ENCODE measurements at places on chromosomes 3 and 15. TPM values are rescaled to one million over a fixed set of nuclear protein-coding genes. Genes with fewer than 3 reads are reported as not detected.

Gene STRA6
- not detected for total RNA-seq

DNA sequence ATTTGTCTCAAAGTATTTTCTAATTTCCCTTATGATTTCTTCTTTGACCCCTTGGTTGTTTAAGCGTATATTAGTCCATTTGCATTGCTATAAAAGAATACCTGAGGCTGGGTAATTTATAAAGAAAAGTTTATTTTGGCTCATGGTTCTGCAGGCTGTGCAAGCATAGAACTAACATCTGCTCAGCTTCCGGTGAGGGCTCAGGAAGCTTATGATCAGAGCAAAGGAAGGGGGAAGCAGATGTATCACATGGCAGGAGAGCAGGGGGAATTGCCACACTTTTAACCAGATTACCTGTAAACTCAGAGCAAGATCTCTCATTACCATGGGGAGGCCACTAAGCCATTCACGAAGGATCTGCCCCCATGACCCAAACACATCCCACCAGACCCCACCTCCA is 148.2 kb downstream of the PDE8A start:
- no peak for DNase-seq

GRCh38 chr3:119279584-119280243 is 14.5 kb upstream of the ARHGAP31 start:
- no peak for DNase-seq

Gene KBTBD12
- not detected for total RNA-seq

DNA sequence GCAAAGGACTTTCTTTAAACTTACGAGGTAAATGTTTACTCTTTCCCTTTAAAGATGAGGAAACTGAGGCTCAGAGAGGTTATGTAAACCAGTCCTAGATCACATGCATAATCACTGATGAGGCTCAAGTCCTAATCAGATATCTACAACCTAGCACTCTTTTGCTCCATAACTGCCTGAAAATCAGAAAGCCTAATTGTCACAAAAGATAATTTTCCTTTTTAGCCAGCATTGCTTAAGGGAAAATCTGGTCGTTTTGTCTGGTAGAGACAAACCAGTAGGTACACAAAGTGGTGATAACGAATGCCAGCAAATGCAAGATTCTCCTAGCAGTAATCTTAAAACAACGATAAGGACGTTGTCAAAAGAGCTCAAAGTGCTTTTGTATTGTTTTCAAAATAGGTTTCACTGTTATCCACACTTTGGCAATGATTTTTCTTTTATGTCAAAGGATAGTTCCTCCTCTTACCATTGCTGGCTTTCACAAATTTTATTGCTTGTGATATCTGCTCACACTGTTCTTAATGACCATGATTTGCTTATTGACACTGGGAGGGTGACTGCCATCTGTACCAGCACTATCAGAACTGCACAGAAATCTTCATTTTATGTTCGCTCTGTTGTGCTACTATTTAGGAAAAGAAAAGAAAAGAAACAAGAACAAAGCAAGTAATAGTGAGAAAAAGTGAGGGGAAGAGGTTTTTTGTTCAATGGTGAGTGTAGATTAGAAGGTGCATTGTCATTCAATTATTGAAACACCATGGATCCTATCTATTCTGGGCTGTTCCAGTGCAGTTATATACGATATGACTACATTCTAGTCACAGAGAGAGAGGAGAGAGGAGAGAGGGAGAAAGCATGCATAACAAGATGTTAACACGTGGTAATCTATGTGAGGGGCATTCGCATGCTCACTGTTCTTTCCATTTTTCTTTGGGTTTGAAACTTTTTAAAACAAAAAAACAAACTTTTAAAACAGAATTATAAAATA is 13.7 kb downstream of the IQCH start:
- DNase-seq, result no peak
